ENCODE measurements at places on chromosomes 1 and 21. TPM values are rescaled to one million over a fixed set of nuclear protein-coding genes. Genes with fewer than 3 reads are reported as not detected.

DNA sequence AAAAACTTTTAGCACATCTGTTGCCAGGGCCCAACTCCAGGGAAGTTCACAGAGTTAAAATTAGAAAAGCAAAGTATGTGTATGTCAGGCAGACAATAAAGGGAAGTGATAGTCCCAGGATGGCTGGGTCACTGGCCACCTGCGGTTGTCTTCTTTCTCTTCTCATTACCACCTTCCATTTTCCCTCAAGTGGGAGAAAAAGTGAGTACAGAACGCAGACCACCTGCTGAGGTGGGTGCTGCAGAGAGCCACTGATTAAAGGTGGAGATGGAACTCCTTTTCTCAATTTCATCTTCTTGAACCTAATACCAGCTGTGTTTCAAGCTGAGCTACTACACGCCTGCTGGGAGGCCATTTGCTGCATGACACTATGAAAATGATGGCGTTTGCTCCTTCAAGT is 88.8 kb upstream of the PDE4B start:
- H3K36me3 ChIP-seq = no peaks in the 10 kb centered on the region
- H3K4me1 ChIP-seq = no peaks in the 10 kb centered on the region
- H3K4me3 ChIP-seq = no peak overlapping the region

Gene BEND5
- 6.8 TPM for total RNA-seq

- no peak overlapping the region for H3K27ac ChIP-seq
- H3K27me3 ChIP-seq = no peaks in the 10 kb centered on the region
- peak; percentile 69 for DNase-seq
- H3K36me3 ChIP-seq = no peaks in the 10 kb centered on the region
These were observed 614.3 kb downstream of the NCAM2 start for GRCh38 chr21:21612466-21612865.

GRCh38 chr1:178938101-178938958 is 67.5 kb upstream of the ANGPTL1 start:
- H3K4me1 ChIP-seq = no peaks in the 10 kb centered on the region
- no peak for DNase-seq
- no peak overlapping the region for H3K4me3 ChIP-seq

DNA sequence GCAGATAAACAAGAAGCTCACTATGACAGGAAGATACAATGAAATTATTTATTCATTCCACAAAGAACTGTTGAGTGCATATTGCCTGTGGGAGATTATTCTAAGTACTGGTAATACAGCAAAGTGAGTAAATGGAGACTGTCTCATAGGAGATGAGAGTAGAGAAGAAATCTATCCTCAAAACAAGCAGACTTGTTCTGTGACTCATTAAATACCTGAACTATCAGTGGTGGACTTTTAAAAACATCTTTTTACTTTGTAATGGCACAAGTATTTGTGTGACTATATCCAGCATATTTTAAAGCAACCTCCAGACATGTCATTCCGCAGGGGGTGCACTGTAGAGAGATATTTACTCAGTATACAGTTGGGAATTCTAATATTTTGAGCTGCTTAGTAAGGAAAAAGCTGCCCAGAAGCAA is 259.2 kb downstream of the FMN2 start:
- H3K36me3 ChIP-seq = no peaks in the 10 kb centered on the region
- H3K4me3 ChIP-seq = no peak overlapping the region
- no peak for DNase-seq
- H3K27me3 ChIP-seq = no peaks in the 10 kb centered on the region

Gene POMGNT1
- 33.2 TPM for total RNA-seq

- no peaks in the 10 kb centered on the region for H3K36me3 ChIP-seq
- DNase-seq = no peak
- no peak overlapping the region for H3K4me3 ChIP-seq
These were observed 12.1 kb downstream of the FOXO6 start for GRCh38 chr1:41373373-41373772.

GRCh38 chr1:217465102-217465501 is 165.8 kb downstream of the GPATCH2 start:
- no peaks in the 10 kb centered on the region for H3K4me1 ChIP-seq
- no peaks in the 10 kb centered on the region for H3K36me3 ChIP-seq
- H3K27me3 ChIP-seq = no peaks in the 10 kb centered on the region
- no peak for DNase-seq
- no peak overlapping the region for H3K27ac ChIP-seq

Gene LCE6A
- not detected for total RNA-seq
